A549 treated with RU486 at 1 μM for 4 hours (cell line): ENCODE measurements at places on chromosomes 11 and 22. TPM values are rescaled to one million over a fixed set of nuclear protein-coding genes. Genes with fewer than 3 reads are reported as not detected.

The ARL2 gene
- total RNA-seq = 168 to 199 TPM (median 191 TPM) in 5 replicates

The TMEM132A gene
- 103 to 179 TPM (median 165 TPM) in 5 replicates for total RNA-seq

The BTBD18 gene
- total RNA-seq = not detected in 5 replicates

The TPBGL gene
- total RNA-seq = 0.15 to 0.23 TPM (median 0.19 TPM) in 5 replicates

The ANGPTL5 gene
- 0.05 to 0.14 TPM in 2 of 5 replicates, not detected in the others for total RNA-seq

The GGTLC3 gene
- not detected in 5 replicates for total RNA-seq

The NRXN2 gene
- 0.08 to 0.34 TPM (median 0.30 TPM) in 4 of 5 replicates, not detected in the other for total RNA-seq

The TRIM49 gene
- total RNA-seq = not detected in 5 replicates

The MOV10L1 gene
- total RNA-seq = not detected in 5 replicates

The SCGB1D2 gene
- not detected in 5 replicates for total RNA-seq

The C11orf98 gene
- total RNA-seq = 130 to 179 TPM (median 143 TPM) in 5 replicates
